Left lung (tissue), 14 donors: ENCODE measurements at places on chromosomes 5 and 9. TPM values are rescaled to one million over a fixed set of nuclear protein-coding genes. Genes with fewer than 3 reads are reported as not detected.

Gene AKNA
- polyA plus RNA-seq = 36.2 TPM

Gene ACTL7A
- not detected for polyA plus RNA-seq

Gene TYRP1
- polyA plus RNA-seq = 6.7 TPM

Gene FBXL7
- 27.1 TPM for polyA plus RNA-seq

Gene WNT8A
- not detected for polyA plus RNA-seq

- no peak for DNase-seq
Observed at GRCh38 chr5:116813356-116813755, 238.7 kb upstream of the SEMA6A start.

DNA sequence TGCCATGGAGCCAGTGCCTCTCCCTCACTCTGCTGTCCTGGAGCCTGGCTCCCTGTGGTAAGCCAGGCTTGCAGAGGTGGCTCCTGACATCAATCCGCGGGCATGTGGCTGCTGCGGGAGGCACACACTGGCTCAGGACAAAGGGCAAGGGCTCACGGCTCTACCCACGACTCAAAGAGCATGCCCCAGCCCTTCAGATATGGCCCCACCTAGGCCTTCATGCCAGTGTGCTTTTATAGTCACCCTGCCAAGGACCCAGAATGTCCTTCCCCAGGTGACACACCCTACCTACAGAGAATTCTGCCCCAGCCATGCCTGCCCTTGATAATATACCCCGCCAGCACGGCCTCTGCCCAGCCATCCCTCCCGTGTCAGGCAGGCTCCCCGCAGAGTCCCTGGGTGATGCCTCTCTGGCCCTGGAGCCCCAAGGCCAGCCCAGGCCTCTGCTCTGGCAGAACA, 1.6 kb downstream of the MGAT4B start:
- no peak for DNase-seq

- no peak for DNase-seq
Observed at GRCh38 chr5:17944046-17944445, 309.8 kb downstream of the TAF11L14 start.

GRCh38 chr5:677131-678101, 15.7 kb downstream of the TPPP start:
- no peak for DNase-seq
